ENCODE measurements at places on chromosomes 5 and 9.
A peak's percentile ranks its signal among the peaks of the same experiment; 100 is the strongest.

- no peak for DNase-seq
Observed at GRCh38 chr9:84000186-84000585, 19.6 kb downstream of the RMI1 start.

- DNase-seq = no peak
Observed at GRCh38 chr5:9089893-9090292, 456.0 kb downstream of the SEMA5A start.

DNA sequence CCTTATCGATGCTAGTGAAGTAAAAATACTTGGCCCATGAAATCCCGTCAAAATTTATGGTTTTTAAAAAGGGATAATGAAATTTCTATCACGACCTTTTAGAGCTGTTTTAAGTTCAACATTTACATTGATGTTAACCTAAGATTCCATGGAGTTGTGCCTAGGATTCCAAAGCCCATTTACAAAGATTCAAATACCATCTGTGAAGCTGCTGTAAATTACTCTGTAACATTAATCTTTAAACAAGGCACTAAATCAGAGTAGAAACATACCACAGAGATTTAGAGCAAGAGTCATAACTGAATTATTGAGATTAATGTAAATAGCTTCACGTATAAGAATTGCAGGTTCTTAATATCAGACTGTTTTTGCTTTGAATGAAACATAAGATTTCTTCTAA is 17.7 kb downstream of the POU5F2 start:
- no peak for DNase-seq

DNA sequence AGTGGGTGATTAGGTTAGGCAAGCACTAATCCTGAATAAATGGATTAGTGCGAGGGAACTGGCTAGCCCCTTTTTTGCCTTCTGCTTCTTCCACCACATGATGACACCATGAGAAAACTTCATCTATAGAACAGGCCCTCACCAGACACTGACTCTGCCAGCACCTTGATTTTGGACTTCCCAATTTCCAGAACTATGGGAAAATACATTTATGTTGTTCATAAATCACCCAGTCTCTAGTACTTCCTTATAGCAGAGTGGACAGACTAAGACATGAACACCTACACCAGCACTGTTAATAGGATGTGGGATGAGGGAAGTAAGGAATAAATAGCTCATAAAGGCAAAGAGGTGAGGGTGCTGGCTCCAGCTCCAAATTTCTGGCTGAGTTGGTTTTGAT is 1.4 kb downstream of the ZNF622 start:
- no peak for DNase-seq

DNA sequence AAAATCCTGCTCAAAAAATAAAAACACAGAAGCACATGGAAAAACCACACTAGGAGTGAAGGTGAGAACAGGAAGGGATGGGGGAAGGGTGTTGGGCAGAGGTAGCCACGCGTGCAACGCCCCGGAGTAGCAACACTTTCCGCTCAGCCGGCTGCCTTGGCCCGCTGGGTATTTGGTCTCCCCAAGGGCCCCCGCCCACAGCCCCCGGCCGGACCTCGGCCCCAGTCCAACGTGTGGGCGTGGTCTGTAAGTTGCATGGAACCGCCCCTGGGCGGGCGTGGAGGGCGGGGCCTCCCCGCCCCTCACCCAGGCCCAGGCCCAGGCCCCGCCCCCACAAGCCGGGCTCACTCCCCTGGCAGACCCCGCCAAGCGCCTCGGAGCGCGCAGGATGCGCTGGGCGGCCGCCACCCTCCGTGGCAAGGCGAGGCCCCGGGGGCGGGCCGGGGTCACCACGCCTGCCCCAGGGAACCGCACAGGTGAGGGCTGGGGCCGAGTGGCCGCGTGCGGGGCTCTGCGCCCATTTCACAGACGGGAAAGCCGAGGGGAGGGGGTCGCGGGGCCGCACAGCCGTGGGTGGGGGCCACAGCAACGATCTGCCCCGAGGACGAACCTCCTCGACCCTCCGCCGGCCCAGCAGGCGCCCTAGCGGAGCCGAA is at the start of gene SUSD3:
Gene SUSD3, plus strand, starts transcription at position 347 of the 656 bp plus-strand sequence. Its CDS starts 42 bp downstream, at position 389.
- peak; percentile 58 for DNase-seq

- no peak for DNase-seq
Observed at GRCh38 chr9:13354733-13355132, 75.2 kb upstream of the MPDZ start.

GRCh38 chr9:4740638-4741364 is at the start of gene AK3:
AK3 (minus strand) TSS chr9:4741202; CDS start chr9:4741087, 115 bp downstream.
- peak; percentile 68 for DNase-seq

DNA sequence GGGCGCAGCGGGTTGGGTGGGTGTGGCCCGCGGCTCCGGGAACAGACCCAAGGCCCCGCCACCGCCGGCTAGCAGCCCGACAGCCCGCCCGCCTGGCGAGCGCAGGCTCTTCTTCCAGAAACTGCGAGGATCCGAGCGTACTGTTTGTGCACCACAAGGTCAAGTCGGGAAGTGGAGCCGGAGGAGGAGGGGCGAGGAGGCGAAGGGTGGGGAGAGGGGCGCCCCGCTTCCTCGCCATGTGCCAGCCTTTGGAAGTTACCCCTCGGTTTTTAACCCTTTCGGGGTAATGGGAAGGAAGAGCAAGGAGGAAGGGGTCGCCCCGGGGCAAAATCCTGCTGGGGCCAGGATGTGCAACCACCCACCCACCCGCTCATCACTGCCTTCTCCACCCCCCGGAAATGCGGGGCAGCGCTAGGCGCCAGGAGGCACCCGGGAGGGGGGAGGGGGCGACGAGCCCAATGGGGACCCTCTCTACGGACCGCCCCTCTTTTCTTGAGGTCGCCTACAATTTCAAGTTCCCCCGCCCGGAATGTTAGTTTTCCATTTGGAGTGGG is 1.1 kb upstream of the JADE2 start:
- peak; percentile 52 for DNase-seq

- peak; percentile 51 for DNase-seq
Observed at GRCh38 chr5:151924564-151925301, at the start of gene GLRA1. GLRA1 (minus strand) TSS chr5:151924851; CDS start chr5:151924549, 302 bp downstream.

DNA sequence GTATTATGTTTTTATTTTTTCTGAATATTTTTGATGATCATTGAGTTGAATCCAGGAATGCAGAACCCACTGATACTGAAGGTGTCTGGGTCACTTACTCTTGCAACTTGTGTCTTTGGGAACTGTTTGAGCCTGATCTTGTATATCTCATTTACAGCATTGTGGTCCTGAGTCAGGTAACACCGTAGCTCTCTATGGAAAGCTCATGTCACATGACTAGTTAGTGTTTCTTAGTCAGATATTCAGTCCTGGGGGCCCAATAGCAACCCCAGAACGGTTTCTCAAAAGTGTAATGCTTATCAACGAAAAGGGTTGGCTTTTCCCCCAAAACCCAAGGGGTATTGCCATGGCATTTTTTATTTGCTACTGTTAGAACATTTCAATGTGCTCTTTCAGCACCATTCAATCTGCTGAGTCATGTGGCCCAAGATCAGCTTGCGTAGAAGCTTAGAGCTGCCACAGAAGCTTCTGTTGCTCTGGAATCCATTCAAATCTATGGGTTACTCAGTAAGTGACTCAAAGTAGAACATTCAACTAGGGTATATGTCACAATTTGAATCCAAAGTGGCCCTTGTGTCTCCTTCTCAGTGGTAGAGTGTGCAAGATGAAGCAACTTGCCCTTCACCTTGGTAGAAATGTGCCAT is 12.1 kb upstream of the PTAR1 start:
- no peak for DNase-seq

DNA sequence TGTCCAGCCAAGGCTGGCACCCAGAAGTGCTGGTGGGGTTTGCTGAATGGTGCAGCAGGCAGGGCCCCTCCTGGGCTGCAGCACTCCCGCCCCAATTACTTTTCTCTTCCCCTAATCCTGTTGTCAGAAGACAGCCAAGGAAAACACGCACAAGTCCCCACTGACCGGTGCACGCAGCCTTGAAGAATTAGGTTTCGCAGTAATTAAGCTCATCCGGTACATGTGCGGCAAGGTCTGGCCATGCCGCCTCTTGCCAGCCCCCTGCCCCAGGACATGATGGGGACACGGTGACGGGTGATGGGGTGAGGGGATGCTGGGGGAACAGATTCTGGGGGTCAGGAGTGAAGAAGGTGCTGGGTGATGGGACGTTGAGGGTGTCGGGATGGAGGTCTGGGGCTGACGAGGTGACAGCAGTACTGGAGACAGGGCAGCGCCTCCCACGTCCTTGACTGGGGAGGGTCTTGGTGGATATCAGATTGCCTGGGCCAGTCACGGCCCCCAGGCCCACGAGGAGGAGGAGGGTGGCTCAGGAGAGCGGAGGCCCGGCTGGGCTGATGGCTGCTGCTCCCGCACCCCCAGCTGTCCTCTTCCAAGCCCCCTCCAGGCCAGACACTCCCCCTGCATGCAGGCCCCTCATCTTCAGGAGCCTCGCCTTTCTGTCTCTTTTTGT is 34.9 kb downstream of the BARX1 start:
- DNase-seq = no peak

DNA sequence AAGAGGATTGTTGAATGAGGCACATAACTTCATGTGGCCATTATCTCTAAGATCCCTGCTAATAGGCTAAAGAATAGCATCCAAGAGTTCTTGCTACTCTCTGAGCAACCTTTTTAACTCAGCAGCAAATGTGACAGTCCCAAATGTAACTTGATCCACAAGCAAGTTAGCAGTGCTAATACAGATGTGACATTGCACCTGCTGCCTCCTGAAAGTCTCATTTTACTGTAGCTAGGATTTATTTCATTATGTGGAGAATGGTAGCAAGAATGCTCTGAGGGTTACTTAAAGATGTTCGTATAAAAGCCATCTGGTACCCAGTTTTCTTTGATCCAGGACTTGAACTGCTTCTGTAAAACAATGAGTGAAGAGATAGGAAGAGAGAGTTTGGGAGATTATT is 45.8 kb downstream of the CDH10 start:
- DNase-seq = no peak

GRCh38 chr5:37355161-37355560 is 15.7 kb downstream of the NUP155 start:
- no peak for DNase-seq

DNA sequence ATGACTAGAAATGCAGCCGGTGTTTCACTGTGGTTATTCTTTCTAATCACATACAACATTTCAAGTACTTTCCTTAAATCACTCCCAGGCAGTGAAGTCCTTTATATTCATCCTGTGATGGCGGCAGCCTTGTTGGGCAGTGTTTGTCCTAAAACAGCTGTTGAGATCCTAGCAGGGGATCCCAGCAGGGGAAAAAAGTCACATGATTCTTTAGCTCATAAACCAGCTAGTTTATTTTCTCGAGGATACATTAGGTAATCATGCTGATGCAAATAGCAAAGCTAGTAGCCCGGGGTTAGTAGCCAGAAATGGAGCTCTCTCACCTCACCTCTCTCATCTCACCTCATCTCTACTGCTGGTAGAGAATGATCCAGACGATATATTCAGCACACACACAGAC is 70.5 kb downstream of the FOXD1 start:
- no peak for DNase-seq

DNA sequence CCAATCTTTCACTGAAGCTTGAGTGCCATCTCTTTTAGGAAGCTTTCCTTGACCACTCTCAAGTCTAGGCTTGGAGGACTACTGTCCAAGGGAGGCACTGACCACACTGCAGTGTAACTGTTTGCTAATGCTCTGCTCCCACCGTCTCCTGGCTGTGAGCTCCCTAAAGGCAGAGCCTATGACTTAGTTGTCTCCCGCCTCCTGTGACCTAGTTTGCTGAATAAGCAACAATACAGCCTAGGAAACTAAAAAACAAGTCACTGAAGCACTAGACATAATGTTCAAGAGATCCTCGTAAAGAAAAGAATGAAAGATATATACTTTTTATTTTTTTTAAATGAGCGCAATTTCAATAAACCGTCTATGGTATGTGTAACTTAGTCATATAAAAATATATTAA is 31.4 kb downstream of the LIX1 start:
- DNase-seq = no peak

GRCh38 chr9:35338561-35339274 is 151.2 kb upstream of the RUSC2 start:
- no peak for DNase-seq

DNA sequence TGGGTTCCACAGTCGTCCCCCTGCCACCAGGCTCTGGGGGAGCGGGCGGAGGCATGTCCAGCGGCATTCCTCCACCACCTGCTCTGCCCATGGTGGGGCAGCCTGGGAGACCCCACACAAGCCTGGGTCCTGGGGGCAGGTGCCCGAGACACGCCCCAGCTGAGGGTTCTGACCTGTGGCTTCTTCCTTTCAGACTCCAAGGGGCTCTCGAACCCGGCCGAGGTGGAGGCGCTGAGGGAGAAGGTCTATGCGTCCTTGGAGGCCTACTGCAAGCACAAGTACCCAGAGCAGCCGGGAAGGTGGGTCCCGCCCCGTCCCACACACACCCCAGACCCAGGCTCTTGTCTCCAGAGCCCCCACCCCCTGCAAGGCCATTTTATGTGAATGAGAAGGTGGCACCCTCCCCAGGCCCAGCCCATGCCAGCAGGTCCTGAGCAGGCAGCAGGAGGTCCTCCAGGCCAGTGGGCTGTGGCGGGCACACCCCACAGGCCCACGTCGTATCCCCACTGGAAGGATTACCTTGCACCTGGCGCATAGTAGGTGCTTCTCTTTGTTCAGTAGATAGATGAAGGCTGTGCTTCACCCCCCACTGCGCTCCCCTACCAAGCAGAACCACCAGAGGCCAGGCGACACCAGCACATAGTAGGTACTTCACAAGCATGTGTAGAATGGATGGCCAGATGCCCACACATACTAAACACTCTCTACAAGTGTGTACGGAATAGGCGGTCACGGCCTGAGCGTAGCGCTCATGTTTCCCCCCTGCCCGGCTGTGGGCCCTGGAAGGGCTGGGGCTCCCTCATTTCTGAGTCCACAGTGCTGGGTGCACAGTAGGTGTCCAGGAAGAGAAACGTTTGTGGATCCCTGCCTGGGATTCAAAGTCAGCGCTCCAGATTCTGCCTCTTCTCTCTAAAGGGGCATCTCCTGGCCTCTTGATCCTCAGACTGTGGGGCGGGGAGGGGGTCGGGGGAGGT is 107.9 kb downstream of the RXRA start:
- DNase-seq = no peak

- no peak for DNase-seq
Observed at GRCh38 chr9:15755660-15756059, 202.8 kb downstream of the CCDC171 start.

GRCh38 chr5:28296254-28297013 is 1258.0 kb upstream of the CDH9 start:
- DNase-seq = no peak

DNA sequence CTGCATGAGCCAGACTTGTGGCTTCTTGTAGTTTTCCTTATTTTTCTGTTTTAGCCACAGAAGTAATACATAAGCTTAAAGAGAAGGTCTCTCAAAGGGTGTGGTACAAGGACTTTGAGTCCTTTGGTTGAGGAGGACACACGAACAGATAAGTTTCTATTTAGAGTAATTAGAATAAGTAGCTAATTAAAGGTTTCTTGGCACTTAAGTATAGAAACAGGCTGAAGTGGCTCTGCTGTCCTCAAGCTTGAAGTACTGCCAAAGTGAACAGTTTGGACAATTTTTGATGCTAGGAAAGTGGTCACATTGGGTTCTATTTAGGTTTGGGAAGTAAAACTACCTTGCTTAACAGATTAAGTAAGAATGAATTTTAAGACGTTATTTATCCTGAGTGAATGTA is 278.3 kb upstream of the MPDZ start:
- DNase-seq = no peak

GRCh38 chr5:19918780-19919179 is 69.2 kb downstream of the CDH18 start:
- no peak for DNase-seq

All from stimulated activated CD4-positive, alpha-beta T cell treated with anti-CD3 and anti-CD28 coated beads, Interleukin-2, amount 100 ng/mL, for 48 hours (primary cell).